ENCODE measurements at places on chromosomes 1 and 21.

DNA sequence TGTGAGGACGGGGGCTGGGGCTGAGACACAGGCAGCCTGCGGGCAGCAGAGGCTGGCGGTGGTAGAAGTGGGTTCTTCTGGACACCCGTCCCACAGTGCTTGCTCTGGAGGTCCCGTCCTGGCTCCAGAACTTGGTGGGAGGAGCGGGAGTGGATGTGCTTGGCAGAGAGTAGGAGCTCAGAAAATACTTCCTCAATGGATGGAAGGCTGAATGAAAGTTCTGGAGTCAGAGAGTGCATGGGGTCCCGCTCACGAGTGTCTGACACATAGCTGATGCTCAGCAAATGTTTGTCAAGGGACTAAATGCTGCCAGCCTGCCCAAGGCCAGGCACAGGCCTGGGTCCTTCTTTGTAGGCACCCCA lies 13.4 kb upstream of the NES start:
- no peak for DNase-seq

DNA sequence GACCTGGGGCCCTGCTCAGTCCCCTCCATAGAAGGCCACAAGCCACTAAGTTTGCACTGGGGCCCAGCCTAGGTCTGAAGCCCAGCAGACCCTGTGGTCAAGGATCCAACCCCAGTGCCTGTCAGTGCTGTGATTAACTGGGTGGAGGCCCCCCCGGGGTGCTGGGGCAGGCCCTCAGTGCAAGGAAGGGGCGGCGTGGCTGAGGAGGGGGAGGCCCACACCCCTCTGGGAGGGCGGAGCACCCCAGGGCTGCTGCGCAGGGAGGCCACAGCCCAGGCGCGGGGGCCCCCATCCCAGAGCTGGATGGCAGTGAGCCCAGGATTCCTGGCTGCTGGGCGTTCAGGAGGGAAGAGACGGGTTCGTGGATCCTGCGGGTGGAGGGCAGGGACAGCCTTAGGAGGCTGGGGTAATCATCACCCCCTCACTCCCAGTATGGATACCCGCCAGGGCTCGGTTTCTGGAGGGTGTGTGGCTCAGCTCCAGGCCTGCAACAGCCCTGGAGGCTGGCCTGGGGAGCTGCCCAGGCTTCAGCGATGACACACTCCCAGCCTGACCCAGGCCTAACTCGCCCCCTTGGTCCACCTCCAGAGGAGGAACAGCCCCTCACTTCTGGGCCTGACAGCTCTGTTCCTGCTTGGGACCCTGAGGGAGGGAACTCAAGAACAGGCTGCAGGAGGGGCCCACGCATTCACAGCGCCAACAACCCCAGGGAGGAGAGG lies 890 bp downstream of the GJC2 start:
- peak; percentile 91 for DNase-seq

DNA sequence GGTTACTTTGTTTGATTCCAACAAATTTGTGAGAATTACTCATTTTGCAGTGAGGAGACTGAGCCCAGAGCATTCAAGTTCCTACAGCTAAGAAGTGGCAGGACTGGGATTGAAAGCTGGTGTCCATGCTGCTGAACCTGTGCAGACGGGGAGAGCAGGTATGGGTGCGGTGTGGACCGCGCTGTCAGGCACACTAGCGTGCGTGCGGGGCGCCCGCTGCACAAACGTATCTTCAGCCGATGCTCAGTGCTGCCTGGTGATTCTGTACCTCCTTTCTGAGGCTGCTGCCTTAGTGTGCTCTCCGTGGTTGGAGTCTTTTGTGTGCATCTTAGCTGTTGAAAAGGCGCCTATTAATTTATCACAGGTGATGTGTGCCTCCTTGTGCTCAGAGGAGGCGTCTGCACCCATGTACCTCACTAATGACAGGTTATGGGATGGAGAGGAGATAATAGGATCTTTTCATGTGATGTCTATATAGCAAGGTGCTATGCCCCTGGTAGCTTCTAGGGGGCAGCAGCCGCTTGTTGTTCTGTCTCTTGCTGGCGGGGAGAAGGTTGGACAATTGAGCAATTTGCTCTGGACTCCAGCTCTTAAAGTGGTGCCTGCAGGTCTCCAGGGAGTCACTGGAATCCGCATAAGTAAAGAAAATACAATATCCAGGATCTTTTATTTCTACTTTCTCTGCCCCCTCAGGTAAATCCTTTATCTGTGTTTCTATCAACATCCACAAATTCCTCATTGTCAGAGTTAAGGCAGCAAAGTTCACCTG lies 32.5 kb downstream of the PEX14 start:
- DNase-seq, result no peak

DNA sequence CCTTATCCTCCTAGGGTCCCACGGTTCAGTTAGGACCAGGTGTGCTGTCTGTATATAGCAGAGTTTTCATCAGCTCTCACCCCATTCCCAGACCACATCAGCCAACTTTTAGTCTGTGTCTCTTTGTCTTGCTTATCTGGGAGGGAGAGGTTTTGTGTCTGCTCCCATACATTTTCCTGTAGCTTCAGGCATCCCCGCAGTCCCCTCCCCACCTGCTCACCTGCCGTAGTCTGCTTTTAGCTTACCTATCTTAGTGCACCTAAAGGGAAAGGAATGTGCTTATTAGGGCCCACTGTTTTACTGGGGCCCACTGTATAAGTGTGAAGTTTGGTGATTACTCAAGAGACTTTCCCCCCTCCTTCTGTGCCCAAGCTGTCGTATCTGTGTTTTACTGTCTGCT lies 225.1 kb downstream of the PLA2G4A start:
- no peak for DNase-seq

GRCh38 chr1:29499104-29499650 lies 262.9 kb downstream of the PTPRU start:
- DNase-seq, result peak; percentile 74

DNA sequence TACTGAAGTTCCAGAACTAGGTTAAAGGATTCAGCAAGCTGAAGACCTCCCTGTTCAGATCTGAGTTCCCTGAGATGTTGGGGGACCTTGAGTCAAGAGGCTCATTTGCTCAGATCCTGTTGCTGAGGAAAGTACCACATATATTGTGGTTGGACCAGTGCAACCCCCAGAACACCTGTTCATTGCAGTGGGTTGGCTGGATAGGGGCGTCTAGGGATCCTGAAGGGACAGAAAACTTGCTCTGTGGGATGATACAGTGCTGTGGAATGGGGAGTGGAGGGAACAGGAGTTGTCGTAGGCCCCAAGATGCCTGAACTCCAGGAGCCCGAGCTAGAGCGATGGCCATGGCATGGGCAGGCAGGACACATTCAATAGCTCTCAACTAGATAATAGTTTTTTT lies 24.6 kb upstream of the MAPKAPK2 start:
- no peak for DNase-seq

- DNase-seq, result no peak
Measured at GRCh38 chr1:28865997-28866650, 48.2 kb upstream of the EPB41 start.

DNA sequence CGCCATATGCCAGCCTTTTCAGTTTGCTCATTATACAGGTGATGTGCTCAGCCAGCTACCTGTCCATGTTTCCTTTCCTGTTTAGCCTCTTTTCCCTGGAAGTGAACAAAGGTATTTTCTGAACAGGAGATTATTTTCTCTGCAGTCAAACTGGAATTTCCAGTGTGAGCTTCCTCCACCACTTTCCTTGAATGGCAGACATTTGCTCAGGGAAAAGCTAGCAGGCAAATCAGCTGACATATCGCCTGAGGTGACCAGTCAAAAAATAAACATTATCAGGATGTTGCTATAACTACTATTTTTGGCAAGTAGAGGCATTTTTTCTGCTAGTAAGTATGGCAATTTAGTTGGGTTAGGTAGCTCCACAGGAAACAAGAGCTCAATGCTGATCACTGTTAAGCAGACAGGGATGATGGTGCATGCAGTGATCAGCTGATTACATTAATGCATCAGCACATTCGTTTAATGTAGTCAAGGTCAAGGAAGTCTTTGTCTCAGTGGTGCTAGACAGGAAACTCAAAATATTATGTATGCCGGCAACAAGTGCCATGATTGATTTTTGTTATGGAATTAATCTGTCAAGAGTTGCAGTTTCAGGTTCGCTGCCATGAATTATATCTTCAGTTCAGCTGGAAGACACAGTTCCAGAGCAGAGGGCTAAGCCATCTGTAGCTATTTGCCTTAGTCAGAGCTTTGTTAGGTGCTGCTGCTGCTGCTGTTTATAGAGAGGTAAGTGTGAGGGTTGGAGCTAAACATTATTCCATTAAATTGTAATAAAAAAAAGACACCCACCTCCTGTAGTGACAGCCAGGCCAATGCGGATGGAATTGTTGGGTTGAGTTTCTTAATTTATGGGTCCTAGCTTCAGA lies 179.7 kb upstream of the ST6GALNAC5 start:
- no peak for DNase-seq

DNA sequence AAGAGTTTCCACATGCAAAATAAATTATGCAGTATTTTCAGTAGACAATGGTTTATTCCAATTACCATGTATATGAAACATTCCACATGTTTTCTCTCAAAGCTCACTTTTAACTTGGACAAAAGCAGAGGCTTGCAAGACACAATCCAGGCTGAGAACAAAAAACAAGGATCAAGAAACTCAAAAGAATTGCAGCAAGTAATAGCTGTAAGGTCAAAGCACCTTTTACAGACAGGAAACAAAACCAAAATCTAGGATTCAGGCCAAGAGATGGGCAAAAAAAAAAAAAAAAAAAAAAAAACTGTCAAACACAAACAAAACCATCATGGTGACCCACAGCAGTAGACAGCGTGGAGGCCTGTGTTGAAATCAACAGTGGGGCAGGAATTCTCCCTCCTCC lies 9.3 kb downstream of the RGS1 start:
- no peak for DNase-seq

DNA sequence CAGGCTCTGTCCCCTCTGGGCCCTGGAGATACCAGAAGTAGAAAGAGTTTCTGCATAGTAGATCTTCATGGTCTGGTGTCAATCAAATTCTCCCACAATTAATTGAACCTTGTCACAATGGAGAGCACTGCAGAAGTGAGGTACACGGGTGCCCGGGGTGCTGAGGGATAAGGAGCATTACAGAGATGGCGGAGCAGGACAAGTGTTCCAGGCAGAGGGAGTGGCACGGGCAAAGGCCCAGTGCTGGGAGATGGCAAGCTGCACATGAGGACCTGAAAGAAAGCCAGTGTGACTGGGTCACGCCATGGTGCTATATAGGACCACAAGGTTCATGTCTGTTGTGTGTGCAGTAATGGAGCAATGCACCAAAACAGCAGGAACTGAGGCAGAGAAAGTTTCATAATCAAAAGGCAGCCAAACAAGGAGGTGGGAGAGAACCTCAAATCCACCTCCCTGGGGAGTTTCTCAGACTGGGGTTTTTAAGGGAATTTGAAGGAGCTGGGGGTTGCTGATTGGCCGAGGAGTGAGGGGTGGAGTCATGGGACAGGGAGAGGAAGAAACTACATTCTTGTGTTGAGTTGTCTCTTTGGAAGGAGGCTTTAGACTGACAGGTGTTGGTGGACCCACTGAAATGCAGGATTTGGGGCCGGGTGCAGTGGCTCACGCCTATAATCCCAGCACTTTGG lies 27.7 kb downstream of the ACOT11 start:
- no peak for DNase-seq

DNA sequence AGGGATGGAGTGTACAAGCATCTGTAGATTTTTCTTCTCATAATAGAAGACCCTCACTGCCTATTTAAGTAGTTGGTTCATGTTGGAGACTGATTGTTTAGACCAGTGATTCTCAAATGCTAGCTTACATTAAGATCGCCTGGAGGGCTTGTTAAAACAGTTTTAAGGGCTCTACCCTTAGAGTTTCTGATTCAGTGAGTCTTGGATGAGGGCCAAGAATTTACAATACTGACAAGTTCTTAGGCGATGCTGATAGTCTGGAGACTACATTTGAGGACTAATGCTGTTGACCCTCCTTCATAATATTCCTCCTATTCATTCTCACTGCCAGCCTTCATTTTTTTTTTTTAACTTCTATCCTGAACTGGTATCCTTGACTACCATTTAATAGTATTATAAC lies 15.2 kb upstream of the AGO3 start:
- no peak for DNase-seq

DNA sequence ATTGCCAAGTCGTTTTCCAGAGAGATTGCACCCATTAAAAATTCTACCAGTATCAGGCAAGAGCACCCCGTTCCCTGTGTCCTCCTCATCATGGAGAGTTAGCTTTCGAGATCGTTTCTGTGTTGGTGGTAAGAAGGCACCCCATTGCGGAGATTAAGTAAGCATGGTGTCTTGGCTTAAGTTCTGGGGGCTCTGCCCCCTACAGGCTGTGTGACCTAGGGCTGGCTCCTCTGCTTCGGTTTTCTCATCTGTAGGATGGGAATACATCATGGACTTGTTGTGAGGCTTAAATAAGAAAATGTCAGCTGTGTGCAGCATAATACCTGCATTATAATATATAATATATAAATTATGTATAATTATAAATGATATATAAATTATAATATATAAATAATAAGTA lies 36.8 kb upstream of the TENT5C start:
- peak; percentile 18 for DNase-seq

DNA sequence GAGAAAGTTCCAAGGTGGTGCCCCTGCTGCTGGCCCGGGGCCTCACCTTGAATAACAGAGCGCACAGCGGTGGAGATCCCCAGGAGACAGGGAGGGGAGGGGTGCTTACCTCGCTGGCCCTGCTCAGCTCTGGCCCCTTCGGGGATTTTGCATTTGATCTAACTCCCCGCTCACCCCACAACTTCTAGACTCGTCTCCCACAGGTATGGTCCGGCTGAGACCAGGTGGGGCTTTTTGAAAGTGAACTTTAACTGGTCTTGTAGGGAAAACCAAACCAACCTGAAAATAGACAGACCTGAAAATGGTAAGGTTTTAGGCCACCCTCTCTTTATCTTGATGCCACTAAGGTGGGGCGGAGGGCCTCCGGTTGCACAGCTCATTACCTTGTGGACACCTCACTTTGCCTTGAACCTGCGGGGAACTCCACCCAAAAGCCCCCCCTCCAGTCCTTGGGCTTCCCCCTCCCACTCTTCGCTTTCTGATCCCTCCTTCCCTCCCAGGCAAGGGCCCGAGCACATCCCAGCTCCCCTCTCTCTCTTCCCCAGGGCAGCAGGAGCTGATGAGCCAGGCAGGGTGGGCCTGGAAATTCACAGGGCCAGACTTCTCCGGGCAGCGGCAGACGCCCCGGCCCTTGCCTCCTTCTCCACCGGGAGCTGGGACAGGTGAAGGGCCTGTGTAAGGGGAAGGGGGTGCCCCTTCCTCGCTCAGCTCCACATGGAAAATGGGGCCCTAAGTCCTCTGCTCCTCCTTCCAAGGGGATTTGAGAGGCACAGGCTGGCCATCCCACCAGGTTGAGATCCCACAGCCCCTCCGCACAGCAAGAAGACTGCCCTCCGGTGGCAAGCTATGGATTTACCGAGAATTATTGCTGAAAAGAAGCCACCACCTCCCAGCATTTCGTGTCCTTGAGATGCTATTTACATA lies 16.1 kb downstream of the TNFRSF8 start:
- DNase-seq, result no peak

GRCh38 chr1:31381394-31382294 lies 8.8 kb upstream of the FABP3 start:
- no peak for DNase-seq

- DNase-seq, result no peak
Measured at GRCh38 chr1:66764994-66765578, 12.8 kb downstream of the DYNLT5 start.

GRCh38 chr1:160206036-160206389 lies 829 bp downstream of the PEA15 start:
- peak; percentile 92 for DNase-seq
